Smooth muscle cell of bladder (primary cell): ENCODE measurements at places on chromosomes 4 and X. TPM values are rescaled to one million over a fixed set of nuclear protein-coding genes. Genes with fewer than 3 reads are reported as not detected.

The PRRG3 gene
- total RNA-seq = under 0.01 TPM in 1 of 2 replicates, not detected in the other

The MAOB gene
- total RNA-seq = 0.28 and 0.55 TPM in 2 replicates

The DDIT4L gene
- total RNA-seq = 4.6 and 5.9 TPM in 2 replicates

The GLRB gene
- total RNA-seq = 5.8 and 10.2 TPM in 2 replicates

The ALB gene
- 0.09 and 0.14 TPM in 2 replicates for total RNA-seq

The BEX5 gene
- not detected in 2 replicates for total RNA-seq

The CXXC4 gene
- under 0.01 and 0.09 TPM in 2 replicates for total RNA-seq

The CSN1S1 gene
- not detected in 2 replicates for total RNA-seq

The SULT1E1 gene
- total RNA-seq = 0.09 and 0.14 TPM in 2 replicates

The AKAP4 gene
- total RNA-seq = not detected in 2 replicates

The NPY1R gene
- under 0.01 and 0.14 TPM in 2 replicates for total RNA-seq

The RHOXF2 gene
- not detected in 2 replicates for total RNA-seq

The KIAA1210 gene
- total RNA-seq = not detected in 2 replicates

The SMIM10L2A gene
- 0.28 and 0.83 TPM in 2 replicates for total RNA-seq

The CLDN2 gene
- not detected in 2 replicates for total RNA-seq

The STARD8 gene
- 0.43 and 1.3 TPM in 2 replicates for total RNA-seq
